ENCODE measurements at places on chromosomes 13 and 19.
A peak's percentile ranks its signal among the peaks of the same experiment; 100 is the strongest.

- DNase-seq, result no peak
These were observed 4.6 kb upstream of the EPS8L1 start for GRCh38 chr19:55071129-55071502.

DNA sequence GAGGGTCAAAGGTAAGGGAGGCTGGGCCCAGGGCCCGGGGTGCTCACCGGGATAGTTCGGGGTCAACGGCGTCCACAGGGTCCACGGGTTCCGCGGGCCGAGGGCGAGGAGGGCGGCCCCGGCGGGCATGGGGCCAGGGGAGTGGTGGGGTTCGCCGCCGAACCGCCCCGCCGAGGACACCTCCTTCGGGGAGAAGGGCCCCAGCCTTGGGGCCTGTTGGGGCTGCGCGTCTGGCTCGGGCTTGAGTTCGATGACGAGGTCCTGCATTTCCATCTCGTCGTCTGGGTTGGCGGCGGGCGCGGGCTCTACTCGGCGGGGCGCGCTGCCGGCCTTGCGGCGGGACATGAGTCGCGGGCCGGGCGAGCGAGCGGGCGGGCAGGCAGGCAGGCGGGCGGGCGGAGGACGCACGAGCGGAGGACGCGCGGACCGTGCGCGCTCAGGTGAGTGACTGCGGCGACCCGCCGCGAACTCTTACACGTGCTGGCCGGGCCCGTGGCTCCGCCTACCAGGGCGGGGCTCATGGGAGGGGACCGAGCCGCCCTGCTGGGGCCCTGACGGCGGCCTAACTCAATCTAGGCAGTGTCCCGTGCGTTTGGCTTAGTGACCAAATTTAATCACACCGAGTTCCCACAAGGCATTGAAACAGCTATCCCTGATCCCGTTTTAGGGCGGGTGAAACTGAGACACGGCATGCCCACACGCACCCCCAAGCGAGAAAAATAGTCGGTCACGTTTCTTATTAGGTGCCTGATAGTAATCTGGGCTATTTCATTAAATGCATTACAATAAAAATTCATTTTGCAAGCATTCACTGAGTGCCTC lies at the start of gene ZNF296:
TSS of gene ZNF296 (minus strand) at position 450 of the 822 bp plus-strand sequence. CDS start at position 345, 105 bp downstream.
- DNase-seq, result peak; percentile 32

- DNase-seq, result no peak
These were observed at the start of gene VSIG10L for GRCh38 chr19:51341976-51342580. TSS of gene VSIG10L (minus strand) at chr19:51342139. CDS start at chr19:51342124, 15 bp downstream.

DNA sequence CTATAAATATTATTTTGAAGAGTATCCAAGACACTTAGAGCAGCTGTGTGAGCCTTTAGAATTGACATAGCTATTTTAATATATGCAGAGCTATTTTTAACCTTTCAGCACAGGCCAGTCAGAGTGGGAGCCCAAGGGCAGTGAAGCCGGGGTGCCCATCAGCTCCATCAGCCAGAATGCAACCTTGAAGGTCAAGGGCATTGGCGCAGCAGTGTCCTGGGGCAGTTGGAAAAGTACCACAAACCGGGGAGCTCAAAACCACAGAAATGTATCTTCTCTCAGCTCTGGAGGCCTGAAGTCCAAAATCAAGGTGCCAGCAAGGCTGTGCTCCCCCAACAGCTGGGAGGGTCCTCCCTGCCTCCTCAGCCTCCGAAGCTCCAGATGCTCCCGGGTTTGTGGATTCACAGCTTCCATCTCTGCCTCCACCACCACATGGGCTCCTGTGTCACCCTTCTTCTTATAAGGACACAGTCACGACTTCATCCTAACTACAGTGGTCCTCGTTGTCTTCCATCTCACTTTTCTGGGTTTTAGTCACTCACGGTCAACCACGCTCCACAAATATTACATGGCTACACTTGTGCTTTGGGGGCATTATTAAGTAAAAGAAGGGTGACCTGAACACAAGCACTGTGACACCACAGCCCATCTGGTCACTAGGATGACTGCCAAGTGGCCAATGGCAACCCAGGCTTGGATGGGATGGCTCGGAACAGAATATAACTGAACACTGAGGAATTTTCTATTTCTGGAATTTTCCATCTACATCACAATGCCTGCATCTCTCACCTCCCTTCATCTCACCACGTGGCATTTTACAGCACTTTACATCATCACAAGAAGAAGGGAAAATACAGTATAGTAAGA lies 15.9 kb upstream of the GAS6 start:
- DNase-seq, result no peak

DNA sequence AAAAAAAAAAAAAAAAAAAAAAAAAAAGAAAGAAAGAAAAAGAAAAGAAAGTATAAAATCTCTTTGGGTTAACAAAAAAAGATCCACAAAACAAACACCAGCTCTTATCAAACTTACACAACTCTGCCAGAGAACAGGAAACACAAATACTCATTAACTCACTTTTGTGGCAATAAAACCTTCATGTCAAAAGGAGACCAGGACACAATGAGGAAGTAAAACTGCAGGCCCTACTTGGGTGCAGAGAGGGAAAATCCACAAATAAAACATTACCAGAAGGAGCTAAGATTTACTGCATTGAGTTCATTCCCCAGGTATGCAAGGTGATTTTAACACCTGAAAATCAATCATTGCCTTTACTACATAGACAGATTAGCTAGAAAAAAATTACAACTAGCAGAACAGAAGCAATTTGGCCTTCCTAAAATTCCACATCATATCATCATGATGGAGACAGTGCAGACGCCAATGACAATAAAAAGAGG lies 9.6 kb upstream of the CEACAM5 start:
- no peak for DNase-seq

- DNase-seq, result no peak
These were observed 360.9 kb downstream of the FGF9 start for GRCh38 chr13:22031702-22032286.

Data from activated naive CD4-positive, alpha-beta T cell (primary cell).